SK-MEL-5 (cell line): ENCODE measurements at places on chromosomes 4 and X.
A peak's percentile ranks its signal among the peaks of the same experiment; 100 is the strongest.

DNA sequence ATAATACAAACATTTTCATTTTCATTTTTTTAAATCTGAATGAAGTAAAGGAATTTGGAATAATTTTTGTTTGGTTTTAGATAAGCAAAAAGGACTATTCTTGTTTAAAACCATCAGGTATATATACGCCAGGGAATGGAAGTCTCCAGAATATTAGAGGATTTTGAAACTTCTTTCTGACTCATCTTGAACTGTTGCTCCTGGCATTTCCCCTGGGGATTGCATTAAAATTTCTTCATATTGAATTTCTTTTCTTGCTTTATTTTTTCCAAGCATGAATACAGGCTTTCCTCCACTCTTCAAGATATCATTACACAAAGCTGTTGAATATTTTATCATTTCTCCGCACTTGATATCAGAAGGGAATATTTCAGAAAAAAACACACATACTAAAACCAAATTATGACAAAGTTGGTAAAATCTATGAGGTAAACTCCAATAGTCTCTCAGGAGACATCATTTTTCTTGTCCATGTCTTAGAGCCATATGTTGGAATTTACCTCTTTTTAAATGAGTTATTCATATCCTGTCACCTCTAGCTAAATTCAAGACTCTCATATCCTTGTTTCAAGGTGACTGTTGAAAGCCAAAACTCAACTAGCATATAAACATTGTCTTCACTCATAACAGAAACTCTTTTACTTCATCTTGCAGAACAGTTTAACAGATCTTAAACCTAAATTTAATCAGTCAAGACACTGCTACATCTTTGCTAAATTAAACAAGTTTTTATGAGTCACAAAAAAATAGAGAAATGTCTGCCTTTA, 20.7 kb upstream of the CSN1S1 start:
- no peak for DNase-seq

DNA sequence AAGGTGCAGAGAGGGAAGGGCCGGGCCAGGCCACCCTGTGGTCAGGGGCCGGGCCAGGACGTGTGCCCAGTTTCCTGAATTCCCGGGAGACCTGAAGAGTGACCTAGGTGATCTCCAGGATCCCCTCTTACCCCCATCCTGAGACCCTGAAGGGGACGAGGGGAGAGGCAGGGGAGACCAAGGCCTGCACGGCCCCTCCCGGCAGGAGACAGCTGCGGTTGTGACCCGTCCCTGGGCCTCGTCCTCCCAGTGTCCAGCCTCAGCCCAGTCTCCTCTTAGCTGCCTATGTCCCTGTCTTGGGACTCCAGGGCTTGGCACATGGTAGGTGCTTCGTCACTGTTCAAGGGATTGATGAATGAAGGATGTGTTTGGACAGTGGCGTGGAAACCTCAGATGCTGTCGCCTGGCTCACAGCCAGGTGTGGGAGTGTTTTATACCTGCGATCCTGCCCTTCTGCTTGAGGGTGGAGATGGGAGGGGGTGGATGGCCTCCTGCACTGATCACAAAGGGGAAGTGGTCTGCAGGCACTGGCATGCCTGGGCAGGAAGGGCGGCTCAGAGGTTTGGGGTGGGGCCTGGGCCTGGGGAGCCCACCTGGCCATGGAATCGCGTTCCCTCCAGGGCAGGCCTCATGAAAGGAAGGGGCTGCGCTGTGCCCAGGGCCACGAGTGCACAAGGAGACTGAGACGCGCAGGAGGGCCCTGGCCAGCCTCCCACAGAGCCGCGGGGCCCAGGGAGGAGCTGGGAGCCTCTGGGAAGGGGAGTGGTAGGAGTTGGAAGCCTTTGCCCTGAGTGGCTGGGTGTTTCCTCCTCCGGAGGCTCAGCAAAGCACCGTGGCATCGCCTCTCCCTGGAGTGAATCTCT, 6.9 kb downstream of the SH3TC1 start:
- DNase-seq: no peak

- no peak for DNase-seq
Observed at GRCh38 chrX:88944661-88945060, 197.6 kb downstream of the CPXCR1 start.

GRCh38 chrX:49792376-49792775, 36.7 kb upstream of the PAGE4 start:
- DNase-seq: no peak

DNA sequence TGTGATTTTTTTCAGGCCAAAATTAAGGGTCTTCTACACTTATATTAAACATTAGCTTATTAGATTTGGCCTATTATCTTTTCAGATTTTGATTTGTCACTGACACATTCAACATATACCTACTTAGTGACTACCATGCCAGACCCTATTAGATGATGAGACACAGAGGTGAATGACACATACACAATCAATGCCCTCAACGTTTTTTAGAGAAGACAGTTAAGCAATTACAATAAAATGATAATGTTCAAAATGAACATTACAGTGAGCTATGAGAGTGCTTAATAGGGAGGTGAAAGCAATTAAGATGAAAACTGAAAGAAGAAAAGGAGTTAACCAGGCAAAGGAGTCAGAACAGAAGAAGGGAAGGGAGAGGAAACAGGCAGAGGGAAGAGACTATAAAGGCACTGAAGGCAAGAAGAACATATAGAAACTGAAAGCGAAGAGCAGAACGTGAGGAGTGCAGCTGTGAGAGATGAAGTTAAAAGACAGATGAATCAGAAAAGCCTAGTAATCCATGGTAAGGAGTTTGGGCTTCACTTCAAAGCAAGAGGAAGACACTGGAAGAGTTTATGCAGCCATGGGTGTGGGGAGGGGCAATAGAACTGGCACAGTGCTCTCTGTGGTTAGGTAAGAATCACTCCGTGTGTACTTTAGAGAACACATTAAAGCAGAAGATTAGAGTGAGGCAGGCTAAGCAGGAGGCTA, 119.0 kb downstream of the REELD1 start:
- no peak for DNase-seq

GRCh38 chr4:3201718-3202702, 46.9 kb upstream of the MSANTD1 start:
- no peak for DNase-seq

GRCh38 chrX:116436358-116436816, at the start of gene SLC6A14:
TSS of gene SLC6A14 (plus strand) at chrX:116436606. CDS start at chrX:116436710, 104 bp downstream.
- DNase-seq: no peak

DNA sequence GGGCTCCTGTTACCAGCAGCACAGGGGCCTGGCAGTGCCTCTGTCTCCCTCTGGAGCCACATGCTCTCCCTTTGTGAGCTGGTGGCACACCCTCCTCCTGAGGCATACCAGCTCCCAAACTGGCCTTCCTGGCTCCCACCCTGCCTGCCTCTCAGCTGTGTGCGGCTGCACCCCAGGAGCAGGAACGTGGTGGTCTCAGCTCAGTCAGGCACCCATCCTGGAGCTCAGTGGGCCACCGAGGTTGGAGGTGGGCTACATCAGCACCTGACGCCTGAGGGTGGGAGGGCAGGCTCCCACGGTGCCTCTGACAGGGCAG, 85.9 kb upstream of the NKX1-1 start:
- no peak for DNase-seq

- no peak for DNase-seq
Observed at GRCh38 chr4:7007944-7008343, 35.2 kb upstream of the TADA2B start.

DNA sequence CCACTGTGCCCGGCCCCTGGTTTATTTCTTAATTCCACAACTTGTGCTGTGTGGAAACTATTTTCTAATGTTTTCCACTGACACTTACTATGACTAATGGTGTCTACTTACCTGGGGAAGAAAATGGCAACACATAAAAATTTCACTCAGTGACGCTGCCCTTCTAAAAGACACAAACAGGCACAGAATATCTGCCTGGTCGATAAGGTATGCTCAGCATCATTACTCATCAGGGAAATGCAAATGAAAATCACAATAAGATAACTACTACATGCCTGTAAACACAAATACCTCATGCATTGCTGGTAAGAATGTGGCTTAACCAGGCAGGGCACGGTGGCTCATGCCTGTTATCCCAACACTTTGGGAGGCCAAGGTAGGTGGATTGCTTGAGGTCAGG, 61.6 kb downstream of the UBE2K start:
- no peak for DNase-seq

GRCh38 chr4:76809594-76810305, 88.2 kb downstream of the SOWAHB start:
- DNase-seq: peak; percentile 78

DNA sequence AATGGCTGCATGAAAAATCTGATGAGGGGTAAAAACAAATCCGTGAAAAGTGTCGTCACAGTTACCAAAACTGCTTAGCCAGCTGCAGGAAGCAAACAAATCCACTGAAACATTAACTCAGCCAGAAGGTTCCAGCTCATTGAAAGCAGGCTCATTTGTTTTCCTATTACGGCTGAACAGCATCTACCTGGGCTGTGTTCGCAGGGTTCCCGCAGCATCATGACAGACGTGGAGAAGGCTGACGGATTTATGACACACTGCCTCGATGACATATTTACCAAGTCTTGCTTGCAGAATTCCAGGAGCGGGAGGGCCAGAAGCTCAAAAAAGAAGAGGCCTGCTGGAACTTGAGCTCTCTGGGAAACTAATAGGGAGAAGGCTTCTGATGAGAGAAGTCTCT, 781.1 kb downstream of the RAB28 start:
- DNase-seq: no peak

GRCh38 chrX:9562851-9563250, 98.0 kb downstream of the TBL1X start:
- no peak for DNase-seq

DNA sequence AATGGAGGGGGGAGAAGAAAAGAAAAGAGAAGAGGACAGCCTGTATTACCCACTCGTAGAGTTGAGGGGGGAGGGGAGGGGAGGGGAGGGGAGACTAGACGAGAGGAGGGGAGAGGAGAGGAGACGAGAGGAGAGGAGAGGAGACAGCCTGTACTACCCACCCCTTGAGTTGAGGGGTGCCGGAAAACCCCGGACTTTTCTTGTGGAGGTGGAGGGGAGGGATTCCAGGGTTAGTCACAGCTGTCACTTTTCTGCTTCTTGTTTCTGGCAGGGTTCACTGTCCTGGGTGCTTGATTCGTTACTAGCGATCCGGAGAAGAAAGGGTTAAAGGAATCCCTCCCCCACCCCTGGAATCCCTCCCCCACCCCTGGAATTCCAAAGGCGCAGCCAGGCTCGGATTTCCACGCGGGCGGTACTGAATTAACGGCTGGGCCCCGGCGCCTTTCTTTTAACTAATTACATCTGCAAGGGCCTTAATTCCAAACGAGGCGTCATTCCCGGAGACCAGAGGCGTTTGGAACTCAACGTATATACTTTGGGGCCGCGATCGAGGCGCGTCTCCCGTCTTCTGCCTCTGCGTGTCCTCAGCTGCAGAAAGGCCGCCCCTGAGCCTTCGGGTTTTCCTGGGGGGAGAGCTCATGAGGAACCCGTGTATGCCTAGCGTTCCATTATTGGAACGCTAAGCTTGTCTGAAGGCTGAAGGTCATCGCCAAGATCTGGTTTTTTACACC, 20.1 kb upstream of the CSF2RA start:
- DNase-seq: no peak

DNA sequence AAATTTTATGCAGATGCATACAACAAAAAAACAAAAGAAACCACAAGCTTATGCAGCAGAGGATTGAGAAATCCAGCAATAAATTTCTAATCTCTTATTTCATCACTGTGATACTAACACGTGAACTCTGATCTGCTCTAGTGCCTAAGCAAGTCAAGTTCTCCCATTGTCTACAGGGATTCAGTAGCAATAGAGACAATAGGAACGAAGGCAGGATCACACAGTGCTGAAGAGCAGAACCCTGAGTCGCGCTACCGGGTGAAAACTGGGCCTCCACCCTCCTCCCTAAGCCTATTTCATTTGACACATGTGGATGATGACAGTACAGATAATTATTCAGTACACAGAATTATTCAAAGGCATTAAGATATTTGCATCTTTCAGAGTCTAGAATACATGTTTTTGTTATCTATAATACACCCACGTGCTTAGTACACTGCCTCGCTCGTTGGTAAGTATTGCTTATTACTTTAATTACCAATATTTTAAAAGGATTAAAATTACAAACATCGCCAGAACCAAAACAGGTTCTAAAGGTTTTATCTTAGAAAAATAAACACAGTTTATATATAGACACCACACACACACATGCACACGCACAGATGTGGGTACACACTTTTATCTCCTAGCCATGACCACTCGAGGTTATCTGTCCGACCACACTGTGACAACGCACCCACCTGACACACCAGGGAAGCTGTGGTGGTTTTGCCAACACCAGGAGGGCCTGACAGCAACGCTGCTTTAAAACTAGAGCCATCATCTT, 60.1 kb downstream of the RFC1 start:
- no peak for DNase-seq

- no peak for DNase-seq
Observed at GRCh38 chr4:76108467-76109181, 34.1 kb downstream of the ART3 start.

- DNase-seq: no peak
Observed at GRCh38 chr4:158998624-158999023, 104.3 kb upstream of the RAPGEF2 start.
